ENCODE measurements at places on chromosomes 5 and 9. TPM values are rescaled to one million over a fixed set of nuclear protein-coding genes. Genes with fewer than 3 reads are reported as not detected.

DNA sequence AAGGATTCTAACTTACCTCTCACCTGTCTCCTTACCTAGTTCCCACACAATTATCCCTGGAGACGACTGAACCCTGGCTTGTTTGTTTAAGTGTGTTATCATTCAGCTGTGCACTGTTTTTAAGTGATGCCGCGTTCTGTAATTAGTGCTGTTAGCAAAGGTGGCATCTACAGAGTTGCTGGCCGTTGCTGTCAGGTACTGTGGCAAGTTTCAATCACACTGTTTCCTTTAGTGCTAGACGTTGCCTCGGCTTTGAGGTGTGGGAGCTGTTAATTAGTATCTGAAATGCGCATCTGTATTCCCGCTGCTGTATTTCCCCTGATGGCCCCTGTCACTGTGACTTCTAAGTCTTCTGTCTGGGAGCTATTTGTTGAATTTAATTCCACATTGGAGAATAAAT, 193.8 kb upstream of the GAS1 start:
- no peak for DNase-seq

GRCh38 chr9:72365525-72366256, 683 bp upstream of the ZFAND5 start:
- DNase-seq: peak; percentile 45

- DNase-seq: no peak
These were observed 296.0 kb upstream of the DMRT1 start for GRCh38 chr9:545480-545879.

- no peak for DNase-seq
These were observed 68.3 kb upstream of the RGS7BP start for GRCh38 chr5:64437496-64437895.

DNA sequence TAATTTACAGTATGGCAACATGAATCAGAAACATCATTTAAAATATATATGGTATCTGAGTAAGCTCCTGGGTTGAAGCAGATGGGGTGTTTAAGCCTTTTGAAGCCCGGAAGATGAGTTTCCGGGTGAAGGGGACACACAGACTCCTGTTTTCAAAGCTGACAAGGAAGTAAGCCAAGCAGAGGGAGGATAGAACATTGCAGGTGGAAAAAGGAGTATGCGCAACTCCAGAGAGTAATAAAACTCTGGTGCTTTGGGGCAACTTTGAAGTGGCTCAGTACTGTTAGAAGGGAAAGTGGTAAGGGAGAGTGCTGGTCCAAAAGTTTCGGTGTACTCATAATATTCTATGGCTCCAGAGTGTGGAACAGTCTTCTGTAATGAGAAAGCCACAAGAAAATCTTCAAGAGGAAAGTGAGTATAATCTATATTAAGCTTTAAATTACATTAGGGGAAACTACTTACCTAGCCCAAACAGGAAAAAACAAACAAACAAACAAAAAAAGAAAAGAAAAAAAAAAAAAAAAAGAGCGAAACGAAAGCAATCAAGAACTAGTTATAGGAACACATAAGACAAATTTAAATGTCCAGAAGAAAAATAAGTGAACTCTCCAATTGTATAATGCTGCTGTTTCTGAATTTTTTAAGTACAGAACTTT, 2.3 kb upstream of the ST8SIA4 start:
- peak; percentile 16 for DNase-seq

- DNase-seq: no peak
These were observed 15.9 kb downstream of the TLR4 start for GRCh38 chr9:117720066-117720465.

DNA sequence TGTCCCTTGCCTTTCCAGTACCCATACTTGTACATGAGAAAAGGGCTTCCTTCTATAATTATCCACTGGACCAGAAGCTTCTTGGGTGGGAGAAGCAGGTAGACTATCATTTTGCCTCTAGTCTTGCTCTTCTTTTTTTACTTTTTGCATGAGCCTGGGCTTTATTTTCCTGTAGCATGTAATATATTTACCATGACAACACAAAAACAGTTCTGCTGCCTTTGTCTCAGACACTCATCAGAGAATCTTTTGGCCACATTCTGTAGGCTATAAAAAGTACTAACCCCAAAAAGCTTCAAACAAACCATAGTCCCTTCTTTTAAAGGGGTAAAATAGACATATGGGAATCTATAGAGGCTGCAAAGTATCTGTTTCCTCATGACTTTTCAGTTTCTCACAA, 339.2 kb upstream of the PIK3R1 start:
- no peak for DNase-seq

DNA sequence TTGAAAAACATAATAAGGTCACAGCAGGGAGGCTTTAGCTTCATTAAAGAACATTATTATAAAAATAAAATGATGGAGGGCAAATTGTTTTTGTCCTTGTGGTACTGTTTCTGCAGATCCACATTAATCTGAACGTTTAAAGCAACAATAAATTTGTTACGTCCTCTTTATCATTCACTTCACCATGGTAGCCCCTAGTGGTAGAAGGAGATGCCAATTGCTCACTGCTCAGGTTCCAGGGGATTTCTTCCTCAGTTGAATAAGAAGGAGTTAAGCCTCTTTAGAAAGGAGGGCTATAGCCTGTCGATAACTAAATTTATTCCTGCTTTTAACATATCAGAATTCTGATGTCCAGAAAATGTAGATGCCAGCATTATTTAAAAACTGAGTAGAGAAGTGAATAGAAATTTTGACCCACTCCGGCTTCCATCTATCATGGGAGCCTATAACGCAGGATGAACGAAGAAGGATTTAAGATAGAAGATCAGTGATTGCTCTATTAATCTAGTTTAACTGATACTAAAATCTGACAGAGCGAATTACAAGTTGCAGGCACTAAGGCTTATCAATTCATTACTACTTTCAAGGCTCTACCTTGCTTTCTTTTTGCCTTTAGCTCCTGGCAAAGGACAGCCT, 692.3 kb downstream of the PTPRD start:
- no peak for DNase-seq

- DNase-seq: no peak
These were observed 2.3 kb downstream of the GRHPR start for GRCh38 chr9:37424686-37425297.

DNA sequence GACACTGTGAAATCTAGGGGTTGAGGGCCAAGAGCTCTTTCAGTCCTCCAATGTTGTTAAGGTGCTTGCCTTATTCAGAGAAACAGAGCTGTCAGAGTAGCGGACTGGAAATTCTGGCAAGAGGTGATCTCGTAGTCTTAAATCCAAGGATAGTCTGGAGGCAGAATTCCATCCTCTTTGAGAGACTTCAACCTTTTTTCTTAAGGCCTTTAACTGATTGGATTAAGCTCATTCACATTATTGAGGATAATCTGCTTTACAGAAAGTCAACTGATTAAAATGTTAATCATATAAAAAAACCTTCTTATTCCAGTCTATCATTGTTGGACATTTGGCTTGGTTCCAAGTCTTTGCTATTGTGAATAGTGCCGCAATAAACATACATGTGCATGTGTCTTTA, 243.1 kb upstream of the COX7C start:
- no peak for DNase-seq

DNA sequence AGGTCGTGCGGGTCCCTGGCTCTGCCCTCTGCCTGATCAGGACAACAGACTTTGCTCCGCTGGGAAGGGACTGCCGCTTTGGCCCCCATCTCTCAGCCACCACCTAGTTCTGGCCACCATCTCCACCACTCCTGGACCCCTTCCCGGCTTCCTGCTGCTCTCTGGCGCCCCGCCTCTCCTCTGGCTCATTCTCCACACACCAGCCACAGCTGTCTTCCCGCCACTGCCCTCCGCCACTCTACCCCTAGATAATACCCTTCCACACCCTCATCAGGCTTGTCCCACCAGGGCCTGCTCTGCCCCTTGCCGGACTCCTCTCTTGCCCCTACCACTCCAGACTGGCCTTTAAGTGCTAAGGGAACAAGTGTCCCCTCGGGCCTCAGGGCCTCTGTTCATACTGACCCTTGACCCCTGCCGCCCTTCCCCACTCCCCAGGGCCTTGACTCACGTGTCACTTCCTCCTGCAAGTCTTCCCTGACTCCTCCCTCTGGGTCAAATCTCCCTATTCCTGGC, 3.0 kb upstream of the CDX1 start:
- DNase-seq: no peak

DNA sequence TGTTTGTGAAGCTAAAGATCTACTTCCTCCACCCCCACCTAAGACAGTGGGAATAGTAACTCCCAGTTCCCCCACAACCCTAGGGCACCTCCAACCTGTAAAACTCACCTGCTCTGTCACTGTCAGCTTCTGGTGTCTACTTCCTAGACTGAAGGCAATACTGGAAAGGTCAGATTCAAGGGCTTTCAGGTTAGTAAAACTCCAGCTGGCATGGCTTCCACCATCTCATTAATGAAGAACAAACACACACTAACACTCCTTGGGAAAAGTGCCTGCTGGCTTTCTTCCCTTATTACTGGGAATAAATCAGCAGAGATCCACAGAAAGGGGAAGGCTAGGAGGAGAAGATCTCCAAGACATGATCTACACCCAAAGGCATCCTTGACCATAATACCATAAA, 109.9 kb downstream of the TMEM174 start:
- DNase-seq: no peak

DNA sequence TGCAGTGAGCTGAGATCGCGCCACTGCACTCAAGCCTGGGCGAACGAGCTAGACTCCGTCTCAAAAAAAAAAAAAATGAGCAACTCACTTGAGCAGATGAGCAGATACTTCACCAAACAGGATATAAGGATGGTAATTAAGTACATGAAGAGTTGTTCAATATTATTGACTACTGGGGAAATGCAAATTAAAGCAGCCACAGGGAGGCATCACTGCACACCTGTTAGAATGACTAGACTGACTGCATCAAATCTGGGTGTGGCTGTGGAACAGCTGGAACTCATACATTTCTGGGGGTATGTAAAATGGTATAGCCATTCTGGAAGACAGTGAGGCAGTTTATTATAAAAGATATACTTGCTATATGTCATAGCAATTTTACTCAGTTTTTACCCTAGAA, 93.0 kb downstream of the WNK2 start:
- peak; percentile 54 for DNase-seq

GRCh38 chr5:114192108-114192507, 169.8 kb upstream of the KCNN2 start:
- DNase-seq: no peak

C9 gene
- not detected for polyA plus RNA-seq

IFNB1 gene
- polyA plus RNA-seq: not detected

SLC6A3 gene
- polyA plus RNA-seq: not detected

OR13C9 gene
- not detected for polyA plus RNA-seq

SLC6A18 gene
- polyA plus RNA-seq: not detected

F2RL1 gene
- 7.0 TPM for polyA plus RNA-seq

TAF1L gene
- not detected for polyA plus RNA-seq

ENHO gene
- polyA plus RNA-seq: not detected

CTNND2 gene
- not detected for polyA plus RNA-seq

SH3RF2 gene
- polyA plus RNA-seq: not detected

FREM1 gene
- polyA plus RNA-seq: not detected

Data from CD4-positive, CD25-positive, alpha-beta regulatory T cell (primary cell).